ENCODE measurements at places on chromosomes 7 and 10.

- no peak for DNase-seq
These were observed 759.3 kb downstream of the LRMDA start for GRCh38 chr10:76190634-76191270.

DNA sequence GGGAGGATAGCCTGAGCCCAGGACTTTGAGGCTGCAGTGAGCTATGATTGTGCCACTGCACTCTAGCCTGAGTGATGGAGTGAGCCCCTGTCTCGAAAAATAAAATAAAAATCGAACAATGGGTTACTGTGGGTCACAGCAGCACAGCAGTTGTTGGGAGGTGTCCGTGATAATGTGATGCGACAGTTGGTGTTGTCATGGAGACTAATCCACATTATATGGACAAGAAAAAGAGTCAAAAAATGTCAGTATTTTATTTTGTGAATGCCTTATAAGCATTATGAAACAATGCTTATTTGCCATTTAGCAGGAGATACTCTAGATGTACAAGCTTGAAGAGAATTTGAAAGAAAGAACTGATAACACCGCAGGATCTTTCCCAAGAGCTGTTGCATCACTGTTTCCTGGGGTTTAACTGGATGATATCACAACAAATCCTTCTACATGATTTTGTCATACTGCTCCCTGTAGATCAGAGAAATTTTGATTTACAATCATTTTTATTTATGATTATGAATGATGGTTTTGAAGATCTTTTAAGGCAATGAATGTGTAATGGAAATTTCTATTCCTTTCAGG, 195.4 kb downstream of the BAMBI start:
- DNase-seq = peak; percentile 28

DNA sequence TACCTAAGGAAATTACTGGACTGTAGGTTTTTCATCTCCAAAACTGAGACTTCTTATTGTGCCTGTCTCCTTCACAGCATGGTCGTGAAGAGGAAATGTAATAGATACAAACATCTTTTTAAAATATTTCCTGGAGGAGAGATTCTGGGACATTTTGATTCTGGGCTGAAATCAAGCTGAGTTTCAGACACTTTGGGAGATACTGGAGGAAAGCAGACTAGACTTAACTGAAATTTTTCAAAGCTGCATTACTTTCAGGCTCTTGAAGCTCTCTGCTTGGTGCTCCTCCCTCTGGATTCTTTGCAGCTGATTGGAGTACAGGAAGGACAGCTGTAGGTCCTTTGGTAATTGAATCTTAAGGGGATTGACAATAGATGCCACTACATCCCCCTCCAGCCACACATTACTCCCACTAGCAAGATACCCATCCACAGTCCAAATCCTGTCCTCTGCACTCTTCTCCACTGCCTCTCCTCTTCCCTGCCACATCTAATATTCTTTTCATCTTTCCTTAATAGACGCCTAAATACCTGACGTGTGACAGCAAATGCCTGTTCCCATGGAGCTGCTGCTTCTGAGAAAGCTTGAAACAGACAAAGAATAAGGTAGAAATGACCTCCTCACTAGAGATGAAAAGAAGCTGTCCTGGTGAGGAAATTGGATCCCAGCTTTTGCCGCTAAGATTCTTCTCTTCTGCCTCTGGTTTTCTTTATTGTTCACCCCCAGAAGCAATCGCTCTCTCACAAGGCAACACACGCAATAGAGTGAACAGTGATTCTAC, 111.5 kb upstream of the PHYHIPL start:
- no peak for DNase-seq

GRCh38 chr10:33133557-33133956, 175.5 kb upstream of the ITGB1 start:
- no peak for DNase-seq

DNA sequence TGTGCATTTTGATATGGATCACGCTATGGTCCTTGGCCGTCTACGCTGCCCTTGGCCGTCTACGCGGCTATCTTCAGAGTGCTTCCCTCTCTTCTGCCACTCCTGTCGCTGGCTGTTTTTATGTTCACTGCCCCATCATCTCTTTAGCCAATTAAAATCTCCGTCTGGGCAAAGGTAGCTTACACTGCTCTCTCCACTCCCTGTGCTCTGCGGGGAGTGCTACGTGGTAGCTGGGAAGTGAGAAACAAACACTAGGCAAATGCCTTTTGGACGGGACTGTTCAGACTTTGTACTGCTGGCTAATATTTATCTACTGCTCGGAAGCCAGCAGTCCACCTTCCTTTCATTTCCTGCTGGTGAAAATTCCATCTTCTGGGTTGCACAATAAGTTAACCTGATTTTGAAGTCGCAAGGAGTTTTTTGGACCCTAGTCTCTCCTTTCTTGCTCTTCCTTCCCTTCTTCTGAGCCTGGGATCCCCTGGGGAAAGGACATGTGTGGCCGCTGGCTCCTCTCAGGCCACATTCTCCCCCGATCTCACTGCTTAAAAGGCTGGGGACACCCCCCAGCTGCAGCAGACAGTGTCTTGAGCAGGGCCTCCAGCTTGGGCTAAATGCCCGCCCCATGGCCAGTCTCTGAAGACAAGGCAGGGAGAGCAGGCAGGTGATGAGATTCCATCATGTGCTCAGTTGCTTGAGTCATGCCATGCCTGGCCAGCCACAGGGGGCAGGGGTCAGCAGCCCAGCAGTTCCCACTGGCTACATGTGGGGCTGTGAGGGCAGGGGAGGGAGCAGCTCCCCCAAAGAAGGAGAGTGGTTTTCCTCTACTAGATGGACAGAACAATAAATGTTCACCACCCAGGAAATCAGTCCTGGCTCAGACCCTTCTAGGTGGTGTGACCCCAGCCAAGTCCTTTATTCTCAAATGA, 25.5 kb upstream of the RBM33 start:
- no peak for DNase-seq

DNA sequence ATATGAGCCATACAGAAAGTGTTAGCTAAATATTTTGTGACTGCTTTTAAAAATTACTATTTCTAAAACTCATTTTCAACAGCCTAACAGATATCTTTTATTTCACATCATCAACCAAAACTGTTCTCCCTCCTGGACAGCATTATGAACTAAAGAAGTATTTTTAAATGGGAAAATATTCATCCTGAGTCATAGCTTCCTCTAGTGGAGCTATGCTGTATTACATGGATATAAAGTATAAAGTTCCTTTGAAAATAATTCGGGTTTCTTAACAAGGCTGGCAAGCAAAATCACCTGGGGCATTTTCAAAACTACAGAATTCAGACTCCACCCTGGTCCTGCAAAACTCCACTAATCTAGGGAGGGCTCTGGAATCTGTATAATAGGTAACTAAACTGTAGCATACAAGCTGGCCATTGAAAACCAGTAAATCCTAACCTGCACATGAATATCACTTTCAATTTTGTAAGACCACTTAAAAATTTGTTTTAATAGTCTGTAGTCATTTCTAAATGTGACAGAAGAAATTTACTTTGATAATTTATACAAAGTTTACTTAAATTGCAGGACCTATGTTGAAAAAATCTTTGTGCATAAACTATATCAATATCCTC, 53.5 kb downstream of the SCIN start:
- DNase-seq = peak; percentile 36

DNA sequence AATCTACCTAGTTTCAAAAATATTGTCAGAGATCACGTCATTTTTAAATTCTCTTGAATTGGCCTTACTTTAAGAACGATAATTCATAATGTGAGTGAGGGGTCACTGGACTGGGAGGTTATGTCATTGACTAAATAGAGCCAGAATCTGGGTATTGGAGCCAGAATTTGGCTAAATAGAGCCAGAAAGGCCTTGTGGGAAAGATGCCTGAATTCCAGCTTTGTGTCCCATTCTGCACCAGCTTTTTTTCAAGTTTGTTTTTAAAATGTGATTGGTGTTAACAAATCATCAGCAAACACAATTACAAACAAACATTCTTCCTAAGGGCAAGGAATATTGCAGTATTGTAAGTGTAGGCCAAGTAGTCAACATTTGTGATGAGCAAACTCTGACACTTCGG, 233.2 kb upstream of the PRKCQ start:
- DNase-seq = no peak

- DNase-seq = no peak
These were observed 257.6 kb upstream of the IGFBP3 start for GRCh38 chr7:46178661-46179060.

DNA sequence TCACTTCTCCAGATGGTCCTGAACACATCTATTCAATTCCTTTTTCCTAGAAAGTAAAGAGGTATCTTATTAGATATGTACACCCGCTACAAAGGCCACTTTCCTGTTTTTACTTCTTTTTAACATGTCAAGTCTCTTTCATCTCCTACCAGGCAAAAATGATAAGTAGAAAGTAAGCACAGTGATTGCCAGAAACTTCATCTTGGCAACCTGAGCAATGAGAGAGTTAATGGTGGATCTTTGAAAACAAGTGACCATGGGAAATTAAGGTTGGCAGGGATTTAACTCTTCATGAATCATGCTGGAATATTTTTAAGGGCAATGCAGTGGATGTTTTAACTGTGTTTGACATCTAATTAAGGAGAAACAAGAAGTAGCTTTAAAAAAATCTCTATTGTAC, 2.7 kb downstream of the SEMA3A start:
- DNase-seq = no peak

DNA sequence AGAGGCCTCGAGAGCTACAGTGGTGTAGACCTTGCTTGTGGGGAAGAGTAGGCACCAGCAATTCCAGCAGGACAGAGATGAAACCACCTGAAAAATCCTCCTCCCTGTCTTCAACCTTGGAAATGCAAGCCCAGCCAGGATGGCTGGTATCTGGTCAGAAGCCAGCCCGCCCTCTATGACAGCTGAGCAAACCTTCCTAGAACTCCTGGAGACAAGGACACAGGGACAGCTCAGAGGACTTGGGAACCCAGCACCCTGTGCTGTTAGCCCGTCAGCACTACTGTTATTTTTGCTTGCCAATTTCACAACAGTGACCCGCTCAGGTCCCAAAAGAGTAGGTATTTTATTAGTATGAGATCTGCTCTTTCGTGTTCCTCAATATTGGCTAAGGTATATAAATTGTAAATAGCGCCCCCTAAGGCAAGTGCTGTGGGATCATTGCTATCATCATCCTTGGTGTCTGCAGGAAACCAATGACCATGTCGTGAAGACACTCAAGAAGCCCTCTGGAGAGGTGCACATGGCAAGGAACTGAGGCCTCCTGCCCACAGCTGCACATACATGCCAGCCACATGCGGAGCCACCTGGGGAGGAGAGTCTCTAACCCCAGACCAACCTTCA, 156.5 kb upstream of the CHST15 start:
- peak; percentile 33 for DNase-seq

DNA sequence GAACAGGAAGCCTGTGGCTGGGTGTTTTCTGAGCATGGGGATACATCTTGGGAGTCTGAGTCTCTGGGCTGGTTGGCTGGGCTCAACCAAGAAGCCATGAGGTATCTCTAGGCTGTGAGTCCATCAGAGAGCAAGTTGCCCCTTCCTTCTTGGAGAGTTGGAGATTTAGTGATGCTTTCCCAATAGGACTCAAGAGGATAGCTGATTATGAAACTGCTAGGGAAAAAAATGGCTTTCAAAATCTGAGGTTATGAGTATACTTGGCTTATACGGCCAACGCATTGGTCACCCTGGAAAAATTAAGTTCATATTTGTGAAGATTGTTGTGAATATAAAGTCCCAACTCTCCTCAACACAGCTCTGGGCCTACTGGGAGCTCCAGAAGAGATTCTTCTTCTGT, 162.7 kb upstream of the KMT2E start:
- DNase-seq = no peak

DNA sequence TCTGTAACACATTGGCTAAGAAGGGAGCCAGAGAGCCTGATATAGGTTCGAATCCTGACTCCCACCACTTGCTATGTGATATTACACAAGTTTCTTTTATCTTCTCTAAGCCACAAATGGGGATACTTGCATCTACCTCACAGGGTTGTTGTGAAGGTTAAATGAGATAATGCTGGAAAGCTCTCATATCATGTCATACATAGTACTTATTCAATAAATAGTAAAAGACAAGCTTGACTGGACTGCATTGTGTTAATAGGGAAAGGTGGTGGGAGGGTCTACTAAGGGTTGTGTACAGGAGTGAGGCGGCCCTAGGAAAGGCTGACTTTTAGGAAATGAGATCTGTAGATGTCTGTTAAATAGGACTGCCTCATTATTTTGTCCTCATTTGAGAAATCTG, 35.8 kb upstream of the DNMBP start:
- no peak for DNase-seq

- no peak for DNase-seq
These were observed 36.9 kb downstream of the SLC26A4 start for GRCh38 chr7:107697321-107698049.

DNA sequence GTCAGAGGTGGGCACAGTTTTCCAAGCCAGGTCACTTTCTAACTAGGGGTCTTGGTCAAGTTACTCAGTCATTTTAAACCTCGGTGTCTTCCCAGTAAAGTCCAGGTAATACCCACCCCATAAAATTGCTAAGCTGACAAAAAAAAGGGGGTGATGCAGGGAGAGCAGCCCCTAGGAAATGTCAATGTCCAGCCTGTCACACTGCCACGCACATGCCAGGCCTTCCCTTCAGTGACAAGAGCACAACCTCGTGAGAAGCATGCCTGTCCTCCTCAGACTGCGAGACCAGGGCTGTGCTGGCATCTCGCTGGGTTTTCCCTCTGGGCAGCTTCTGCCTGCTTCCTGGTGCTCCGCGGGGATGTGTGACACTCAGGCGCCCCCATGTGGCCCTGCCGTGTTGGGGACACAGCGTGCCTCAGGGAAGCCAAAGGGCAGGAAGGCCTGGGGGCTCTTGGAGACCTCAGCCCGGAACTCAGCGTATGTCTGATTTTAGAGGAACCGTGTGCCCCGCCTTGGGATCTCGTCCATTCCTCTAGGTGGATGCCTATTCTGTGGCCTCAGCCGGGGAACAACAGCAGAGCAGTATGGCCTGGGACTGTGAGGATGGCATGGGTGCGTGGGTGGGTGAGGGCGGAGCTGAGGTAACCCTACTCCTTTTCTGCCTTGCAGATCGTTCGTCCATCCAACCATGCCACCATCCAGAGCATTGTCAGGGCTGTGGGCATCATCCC, 10.2 kb upstream of the GDF2 start:
- DNase-seq = peak; percentile 86

DNA sequence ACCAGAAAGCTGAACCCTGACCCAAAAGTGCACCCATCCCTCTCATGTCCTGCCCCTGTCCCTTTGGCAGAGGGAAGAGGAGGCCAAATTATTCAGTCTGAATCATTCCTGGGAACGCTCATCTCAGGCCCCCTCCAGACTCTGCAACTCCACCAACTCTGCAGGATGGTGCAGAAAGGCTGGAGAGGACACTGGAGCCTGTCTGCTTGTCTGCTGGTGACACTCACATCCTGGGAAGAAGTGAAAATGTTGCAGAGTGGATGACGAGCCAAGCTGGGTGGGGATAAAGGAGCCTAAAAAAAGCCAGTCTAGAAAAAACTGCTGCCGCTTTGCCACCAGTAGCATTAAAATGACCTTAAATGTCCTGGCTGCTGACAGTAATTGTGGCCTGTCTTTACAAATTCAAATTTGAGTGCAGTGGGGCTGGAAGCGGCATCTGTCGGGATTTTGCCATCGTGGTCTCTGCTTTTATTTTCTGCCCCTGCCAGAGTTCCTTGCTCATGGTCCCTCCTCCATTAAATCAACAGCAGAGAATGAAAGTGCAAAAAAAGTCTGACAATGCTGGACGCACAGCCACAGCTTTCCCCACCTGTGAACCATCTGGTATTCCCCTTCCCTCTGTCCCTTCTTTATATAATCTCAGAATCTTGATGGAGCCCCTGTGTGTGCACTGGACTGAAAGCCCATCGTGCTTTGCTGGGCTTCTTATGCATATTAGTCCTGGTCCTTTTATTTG, 63.9 kb downstream of the STK17A start:
- no peak for DNase-seq

All from NB4 (cell line).